ENCODE measurements at places on chromosomes 2 and 18.

DNA sequence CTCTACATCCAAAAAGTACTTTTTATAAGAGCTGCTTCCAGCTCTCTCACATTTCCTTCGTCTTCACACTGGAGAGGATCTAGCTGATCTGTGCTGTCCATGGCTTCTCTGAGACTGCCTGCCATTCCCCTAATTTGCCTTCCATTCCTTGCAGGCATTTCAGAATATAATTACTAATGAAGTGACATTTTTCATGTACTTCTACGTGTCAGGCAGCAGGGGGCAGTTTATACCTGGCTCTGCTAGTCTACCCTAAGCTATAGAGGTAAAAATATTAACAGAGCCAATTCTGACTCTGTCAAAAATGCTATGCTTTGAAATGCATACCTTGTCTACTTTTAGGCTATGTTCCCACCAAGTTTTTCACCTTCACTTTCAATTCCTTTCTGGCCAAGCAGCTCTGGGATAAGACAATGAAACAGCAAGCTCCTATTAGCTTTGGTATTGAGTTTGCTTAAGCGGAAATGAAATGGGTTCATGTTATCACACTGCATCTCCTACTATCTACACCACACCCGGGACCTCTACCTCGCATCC, 81.9 kb downstream of the MEP1B start:
- DNase-seq, result peak; percentile 13

DNA sequence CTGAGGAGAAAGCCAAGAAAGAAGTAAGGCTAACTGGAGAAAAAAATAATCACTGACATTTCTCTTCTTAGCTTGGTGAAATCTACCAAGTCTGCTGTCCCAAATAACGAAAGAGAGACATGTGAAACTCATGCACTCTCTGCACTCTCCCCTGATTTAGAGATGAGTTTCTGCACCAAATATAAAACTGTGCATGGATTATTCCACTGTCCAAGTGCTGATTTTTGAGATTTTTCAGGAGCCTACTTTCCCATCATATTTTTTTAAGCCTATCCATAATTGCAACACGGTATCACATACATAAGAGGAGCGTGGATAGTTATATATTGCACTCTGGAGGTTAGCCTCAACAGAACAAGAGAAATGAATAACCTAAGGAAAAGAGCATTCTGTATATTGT, 10.0 kb upstream of the RIT2 start:
- no peak for DNase-seq

DNA sequence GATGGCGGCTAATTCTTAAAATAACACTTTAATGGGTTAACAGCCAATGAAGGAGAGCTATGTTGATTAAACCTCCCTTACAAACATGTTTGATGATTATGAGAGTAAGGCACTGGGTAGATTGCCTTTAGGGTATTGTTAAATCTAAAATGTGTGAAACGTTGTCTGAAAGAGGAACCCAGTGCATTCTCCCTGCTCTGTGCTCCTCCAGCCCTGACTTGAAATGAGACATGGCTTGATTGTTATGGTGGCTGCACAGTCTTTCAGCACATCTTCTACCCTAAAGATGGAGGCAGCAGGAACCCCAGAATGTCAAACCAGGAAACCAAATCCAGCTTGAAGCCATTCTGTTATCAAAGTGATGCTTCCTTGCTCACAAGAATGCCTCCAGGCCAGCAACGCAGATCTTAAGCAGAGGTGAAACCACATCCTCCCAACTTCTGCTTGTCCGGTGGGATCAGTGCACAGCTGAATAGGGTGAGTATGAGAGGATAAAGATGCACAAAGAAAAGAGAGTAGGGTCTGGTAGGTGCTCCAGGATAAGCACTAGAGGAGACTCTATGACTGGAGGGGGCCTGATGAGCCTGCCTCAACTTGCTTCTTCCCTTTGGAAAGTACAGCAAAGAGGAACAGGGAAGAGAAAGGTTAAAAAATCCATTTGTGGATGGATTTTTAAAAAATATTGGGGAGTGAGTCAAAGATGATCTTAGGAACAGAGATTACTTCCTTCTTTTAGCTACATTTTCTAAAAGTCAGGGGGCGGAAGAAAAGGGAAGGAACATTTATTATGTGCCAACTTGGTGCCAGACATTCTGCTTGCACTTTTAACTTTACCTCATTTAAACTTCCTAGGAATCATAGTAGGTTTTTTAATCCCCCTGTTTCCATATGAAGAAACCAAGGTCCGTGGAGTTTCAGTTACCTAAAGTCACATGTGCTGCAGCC, 523.0 kb downstream of the TXNL1 start:
- no peak for DNase-seq

DNA sequence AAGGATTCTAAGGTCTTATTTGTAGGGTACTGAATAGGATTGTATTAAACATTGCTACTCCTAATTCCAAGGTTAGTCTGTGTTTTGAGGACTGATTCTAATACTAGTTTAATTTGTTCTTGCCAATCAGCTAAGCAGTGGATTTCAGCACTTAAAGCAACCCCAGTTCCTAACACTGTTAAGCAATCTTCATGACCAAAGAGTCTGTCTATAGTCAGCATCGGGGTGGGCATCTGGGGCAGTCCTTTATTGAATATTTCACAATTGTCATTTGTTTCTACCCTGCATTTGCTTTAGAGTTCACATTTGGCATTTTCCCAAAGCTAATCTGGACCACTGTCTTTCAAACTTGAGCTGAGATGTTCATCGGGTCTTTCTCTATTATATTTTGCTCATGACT, 248.0 kb upstream of the TANK start:
- DNase-seq, result no peak

GRCh38 chr2:3168230-3168891, 209.3 kb downstream of the EIPR1 start:
- DNase-seq, result no peak

DNA sequence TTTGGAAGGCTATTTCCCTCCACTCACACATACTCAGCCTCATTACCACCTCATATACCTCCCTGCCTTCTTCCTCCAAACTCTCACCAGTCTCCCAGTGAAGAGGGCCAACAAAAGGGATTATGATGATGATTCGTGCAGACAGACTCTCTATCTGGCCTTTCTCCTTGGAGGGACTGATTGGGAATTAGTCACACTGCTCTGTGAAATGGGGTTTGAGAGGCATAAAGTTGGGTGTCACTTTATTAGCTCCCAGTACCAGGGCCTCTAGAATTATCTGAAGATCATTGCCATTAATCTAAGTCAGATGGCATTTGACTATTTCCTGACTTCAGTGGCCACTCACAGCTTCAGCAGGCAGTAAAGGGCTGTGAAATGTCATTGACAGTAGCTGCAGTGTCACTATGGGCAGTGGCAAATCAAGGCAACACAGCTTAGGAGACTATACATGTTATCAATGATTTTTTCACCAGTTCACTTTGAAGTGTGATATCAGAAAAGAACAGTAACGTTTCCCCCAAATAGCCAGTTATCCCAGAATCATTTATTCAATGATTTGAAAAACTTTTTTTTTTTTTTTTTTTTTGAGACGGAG, 17.4 kb downstream of the CNRIP1 start:
- DNase-seq, result no peak

GRCh38 chr2:63218800-63219526, 168.3 kb downstream of the OTX1 start:
- DNase-seq, result no peak

DNA sequence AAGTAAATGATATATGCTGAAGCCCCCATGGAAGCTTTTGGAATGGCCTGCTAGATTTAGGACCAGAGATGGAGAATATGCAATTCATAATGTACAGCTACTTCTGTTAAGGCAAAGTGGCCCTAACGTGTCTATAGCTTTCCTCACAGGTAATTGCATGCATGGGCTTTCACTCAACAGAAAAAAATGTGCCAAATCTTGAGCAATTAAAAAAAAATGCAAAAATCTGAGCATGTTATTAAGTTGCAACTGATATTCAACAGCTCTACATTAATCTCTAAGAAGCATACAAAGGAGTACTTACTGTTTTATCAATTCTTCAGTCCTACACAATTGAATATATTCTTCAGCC, 79.6 kb downstream of the EFEMP1 start:
- no peak for DNase-seq

GRCh38 chr2:65969161-65969560, 465.8 kb upstream of the MEIS1 start:
- no peak for DNase-seq

GRCh38 chr2:100416935-100417710, at the start of gene CHST10:
Gene CHST10 (minus strand): TSS chr2:100417668. CDS start chr2:100406675, 10,993 bp downstream.
- peak; percentile 25 for DNase-seq

DNA sequence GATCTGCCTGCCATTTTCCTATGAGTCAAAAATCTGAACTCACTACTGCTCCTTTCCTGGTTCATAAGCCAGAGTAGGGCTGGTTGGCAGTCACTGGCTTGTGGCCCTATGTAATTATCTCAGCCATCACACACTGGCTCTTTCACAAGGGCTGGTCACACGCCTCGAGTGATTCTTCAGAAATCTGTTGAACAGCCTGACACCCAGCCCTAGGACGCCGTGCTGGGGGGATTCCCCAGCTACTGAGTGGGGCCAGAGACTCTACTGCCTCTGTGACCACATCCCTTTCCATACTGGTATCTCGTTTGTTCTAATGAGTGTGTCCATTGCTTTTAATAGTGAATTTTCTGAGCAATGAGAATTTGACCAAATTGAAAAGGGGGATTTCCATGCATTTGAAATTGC, 45.8 kb upstream of the RBM44 start:
- no peak for DNase-seq

DNA sequence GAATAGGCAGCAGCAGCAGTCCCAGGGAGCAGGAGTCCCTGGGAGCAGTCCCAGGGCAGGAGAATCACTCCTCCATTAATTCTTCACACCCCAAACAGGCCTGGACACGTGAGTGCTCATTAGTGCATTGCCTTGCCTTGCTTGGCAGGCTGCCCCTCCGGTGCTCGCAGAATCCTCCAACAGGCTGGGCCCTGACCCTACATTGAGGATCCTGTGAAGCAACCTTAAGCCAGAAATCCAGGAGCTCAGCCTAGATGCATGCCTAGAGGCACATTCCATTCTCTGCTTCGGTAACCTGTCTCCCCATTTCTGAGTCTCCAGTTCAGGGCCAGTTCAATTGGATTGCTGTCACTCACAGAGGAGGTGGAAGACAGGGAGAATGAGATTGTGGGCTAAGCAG, 97.4 kb upstream of the LRATD1 start:
- no peak for DNase-seq

DNA sequence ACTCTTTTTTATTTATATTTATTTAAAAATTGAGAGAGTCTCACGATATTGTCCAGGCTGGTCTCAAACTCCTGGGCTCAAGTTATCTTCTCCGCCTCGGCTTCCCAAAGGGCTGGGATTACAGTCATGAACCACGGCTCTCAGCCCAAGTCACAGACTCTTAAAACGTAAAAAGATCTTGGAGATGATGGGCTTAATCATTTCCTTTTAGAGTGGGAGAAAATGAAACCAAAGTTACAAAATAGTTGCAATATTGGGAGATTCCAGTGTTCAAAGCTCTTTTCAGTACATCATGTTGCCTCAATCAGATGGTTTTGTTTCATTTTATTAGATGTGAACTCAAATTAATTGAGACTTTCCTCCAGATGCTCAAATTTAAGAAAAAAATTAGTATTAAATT, 151.4 kb upstream of the XPO1 start:
- DNase-seq, result no peak

DNA sequence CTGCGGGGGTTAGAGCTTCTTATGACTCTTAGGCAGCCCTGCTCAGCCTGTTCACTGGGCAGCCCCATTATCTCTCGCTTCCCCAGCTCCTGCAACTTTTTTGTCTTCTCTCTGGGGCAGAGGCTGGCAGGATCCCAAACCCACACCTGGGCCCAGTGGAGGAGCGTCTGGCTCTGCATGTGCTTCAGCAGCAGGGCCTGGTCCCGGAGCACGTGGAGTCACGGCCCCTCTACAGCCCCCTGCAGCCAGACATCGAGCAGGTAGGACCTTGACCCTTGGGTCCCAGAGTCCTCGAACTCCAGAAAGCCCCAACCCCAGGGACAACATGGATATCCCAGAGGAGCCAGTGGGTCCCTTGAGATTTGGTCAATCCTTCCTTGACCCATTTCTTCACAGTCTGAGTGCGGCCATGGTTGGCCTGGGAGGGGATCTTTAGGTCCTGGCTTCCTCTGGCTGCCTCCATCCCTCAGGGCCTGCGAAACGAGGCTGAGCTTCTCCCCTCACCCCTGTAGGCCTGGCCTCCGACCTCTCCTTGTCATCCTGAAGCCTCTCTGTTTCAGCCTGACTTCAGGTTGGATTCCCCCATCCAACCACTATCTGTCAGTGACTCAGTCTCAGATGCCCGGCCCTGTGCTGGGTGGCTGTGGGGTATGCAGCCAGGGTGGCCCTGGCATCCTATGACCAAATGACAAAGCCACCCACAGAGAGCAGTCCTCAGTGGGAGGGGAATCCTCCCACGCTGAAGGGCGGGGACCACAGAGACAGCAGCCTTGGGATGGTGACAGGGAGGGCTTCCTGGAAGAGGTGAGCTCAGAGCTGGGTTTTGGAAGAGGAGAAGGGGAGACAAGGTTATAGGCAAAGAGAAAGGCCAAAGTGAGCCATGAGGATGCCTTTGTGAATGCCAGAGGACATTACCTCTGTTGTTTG, 214.2 kb downstream of the DYSF start:
- no peak for DNase-seq

DNA sequence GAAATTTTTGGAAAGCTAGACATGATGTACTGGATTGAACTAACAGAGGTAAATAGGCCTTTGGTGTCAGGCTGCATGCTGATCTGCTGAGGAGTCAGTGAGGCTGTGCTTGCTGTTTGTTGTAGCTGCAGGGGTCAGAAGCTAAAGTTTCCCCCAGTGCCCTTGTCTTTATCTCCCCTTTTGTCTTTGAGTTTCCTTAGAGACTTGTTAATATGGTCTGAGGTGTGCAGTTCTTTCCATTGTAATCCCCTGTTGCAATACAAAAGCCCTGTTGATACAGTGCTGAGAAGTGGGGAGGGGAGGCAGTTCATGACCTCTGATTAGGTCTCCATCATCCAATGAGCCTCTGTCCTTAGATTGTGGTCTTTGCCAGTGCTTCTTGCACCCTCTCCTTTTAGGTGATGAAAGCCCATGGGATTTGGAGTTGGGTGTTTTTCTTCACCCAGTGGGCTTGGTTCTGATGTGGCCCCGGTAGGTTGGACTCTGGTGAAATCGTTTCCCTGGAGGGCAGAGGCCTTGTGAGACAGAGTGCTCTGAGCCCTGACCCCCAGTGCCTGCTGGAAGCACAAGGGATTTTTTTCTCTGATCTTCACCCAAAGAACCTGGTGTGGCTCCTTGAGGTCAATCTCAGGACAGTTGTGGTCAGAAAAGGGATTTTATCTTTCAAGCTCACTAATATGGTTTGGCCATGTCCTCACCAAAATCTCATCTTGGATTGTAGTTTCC, 163.1 kb downstream of the TMEM18 start:
- no peak for DNase-seq

Data from CD4-positive, alpha-beta T cell (primary cell).